Stimulated activated CD4-positive, alpha-beta T cell treated with anti-CD3 and anti-CD28 coated beads, Interleukin-4, amount 100 ng/mL, for 24 hours (primary cell): ENCODE measurements at places on chromosomes 5 and 9.
A peak's percentile ranks its signal among the peaks of the same experiment; 100 is the strongest.

- DNase-seq: no peak
These were observed 12.3 kb downstream of the FCN2 start for GRCh38 chr9:134892820-134893420.

- DNase-seq: peak; percentile 23
These were observed 102.5 kb upstream of the GABRP start for GRCh38 chr5:170681013-170681433.

DNA sequence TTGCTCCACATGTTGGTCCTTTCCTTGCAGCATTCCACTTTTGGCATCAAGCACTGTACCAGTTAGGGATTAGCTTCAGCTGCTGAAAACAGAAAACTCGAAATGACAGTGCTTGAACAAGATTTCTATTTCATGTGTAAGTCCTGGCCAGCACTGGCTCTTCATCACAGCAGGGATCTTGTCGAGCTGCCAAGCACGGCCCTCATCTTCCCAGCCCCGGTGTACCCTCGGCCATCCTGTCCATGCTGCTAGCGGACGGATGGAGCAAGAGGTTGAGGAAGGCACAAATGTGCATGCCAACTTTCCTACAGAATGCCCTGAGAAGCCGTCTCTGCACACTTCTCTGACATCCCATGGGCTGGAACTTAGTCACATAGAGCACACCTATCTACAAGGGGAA is 130.6 kb downstream of the TENT4A start:
- no peak for DNase-seq

- DNase-seq: no peak
These were observed 435 bp downstream of the ZNF189 start for GRCh38 chr9:101398930-101399642.

- DNase-seq: no peak
These were observed 38.7 kb downstream of the GEMIN5 start for GRCh38 chr5:154899151-154899816.

GRCh38 chr5:67552773-67553172 is 356.2 kb upstream of the CD180 start:
- DNase-seq: no peak

DNA sequence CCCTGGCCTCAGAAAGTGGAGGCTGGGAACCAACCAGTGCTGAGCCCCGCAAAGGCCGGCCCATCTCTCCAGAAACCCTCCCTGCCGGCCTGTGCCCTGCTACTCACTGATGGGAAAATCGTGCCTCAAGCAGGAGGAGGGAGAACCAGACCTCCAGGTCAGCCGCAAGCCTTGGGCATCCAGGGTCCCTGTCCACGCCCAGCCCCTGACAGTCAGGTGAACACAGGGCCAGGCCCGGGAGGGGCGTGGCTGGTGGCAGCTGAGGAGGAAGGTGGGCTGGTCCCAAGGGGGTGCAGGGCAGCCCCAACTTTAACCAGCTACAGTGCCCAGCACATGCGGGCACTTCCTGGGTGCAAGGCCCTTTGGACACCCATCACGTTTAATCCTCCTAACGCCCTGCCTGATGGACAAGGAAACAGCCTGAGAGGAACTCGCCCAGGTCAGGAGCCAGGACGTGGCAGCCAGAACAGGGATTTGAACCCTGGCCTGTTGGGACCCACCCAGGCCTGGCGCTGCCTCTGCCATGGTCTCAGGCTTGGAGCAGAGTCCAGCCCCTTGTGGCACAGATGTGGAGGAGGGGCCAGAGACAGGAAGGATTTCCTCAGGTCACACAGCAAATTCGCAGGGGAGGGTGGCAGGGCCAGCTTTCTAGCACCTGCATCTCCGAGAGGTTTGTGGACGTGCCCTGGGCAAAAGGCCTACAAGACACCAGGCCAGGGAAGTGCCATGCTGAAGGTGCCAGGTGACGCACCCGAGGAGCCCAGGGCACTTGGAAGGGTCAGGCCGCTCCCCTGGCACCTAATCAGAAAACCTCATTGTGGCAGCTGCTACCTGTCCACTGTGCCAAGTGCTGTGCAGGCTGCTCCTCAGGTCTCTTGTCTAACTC is 4.5 kb downstream of the RALGDS start:
- no peak for DNase-seq

GRCh38 chr9:127083138-127083980 is 39.1 kb downstream of the ANGPTL2 start:
- no peak for DNase-seq

DNA sequence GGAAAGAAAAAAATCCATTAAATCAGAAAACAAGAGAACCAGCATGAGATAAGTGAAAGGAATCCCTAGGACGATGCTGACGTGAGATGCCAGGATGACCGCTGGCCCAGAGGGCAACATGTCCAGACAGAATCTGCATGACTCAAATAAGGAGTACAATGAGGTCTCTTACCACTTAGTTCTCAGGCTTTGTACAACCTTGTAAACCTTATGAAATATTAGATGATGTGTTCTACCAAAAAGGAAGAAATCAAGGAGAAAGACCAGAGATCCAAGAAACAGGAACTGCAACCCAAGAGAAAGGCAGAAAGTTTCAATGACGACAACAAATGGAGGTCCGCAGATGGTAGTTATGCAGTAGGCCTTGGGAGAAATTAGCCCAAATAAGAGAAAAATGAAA is 2.8 kb upstream of the GPR150 start:
- no peak for DNase-seq

- DNase-seq: no peak
These were observed 78.6 kb downstream of the SERINC5 start for GRCh38 chr5:80177236-80177635.

DNA sequence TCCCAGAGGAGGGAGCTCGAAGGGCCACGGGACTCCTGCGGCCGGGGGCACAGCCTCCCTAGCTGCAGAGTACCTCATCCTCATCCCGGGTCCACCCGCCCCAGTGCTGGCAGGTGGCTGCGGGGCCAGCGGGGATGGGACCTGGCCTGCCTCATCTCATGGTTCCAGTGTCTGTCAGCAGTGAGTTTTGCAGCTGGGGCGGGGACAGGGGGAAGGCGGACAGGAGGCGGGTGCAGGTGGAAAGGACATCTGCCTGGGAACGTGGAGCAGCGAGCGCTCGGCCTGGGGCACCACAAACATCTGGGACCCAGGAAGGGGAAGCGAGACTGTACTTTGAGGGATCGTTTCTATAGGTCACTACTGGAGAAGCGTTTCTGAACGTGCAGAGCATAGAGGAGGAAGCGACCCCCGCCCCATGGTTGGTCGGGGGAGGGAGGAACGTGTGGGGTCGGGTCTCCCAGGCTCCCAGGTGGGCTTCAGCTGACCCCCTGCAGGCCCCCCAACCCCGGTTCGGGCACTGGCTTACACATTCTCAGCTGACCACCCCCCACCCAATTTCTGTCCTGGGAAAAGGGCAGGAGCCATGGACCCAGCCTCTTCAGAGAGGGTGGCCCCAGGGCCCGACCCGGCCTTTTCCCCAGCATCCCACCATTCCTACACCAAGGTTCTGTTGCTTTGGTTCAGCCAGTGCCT is 56.5 kb upstream of the NOTCH1 start:
- no peak for DNase-seq

GRCh38 chr5:128538250-128539037 is 399 bp upstream of the FBN2 start:
- no peak for DNase-seq

- no peak for DNase-seq
These were observed 1.3 kb downstream of the BRD3OS start for GRCh38 chr9:134026581-134026980.

DNA sequence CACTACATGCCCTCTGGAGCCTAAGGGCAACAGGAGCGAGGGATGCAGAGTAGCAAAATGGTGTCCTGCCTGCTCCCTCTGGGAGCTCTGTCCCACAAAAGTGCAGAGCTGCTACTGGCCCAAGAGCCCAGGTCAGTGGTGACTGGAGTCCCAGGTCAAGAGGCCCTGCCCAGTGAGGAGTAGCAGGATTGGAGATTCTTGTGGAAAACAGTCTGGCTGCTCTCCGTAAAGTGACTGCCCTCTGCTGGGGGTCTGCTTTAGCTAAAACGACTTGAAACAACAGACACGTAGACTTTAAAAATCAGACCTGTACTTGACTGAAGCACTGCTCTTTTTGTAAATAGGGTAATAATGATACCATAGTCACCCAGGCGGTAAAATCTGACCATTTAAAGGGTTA is 917.0 kb downstream of the MAT2B start:
- no peak for DNase-seq

GRCh38 chr9:100074989-100075388 is 23.8 kb downstream of the ERP44 start:
- no peak for DNase-seq

DNA sequence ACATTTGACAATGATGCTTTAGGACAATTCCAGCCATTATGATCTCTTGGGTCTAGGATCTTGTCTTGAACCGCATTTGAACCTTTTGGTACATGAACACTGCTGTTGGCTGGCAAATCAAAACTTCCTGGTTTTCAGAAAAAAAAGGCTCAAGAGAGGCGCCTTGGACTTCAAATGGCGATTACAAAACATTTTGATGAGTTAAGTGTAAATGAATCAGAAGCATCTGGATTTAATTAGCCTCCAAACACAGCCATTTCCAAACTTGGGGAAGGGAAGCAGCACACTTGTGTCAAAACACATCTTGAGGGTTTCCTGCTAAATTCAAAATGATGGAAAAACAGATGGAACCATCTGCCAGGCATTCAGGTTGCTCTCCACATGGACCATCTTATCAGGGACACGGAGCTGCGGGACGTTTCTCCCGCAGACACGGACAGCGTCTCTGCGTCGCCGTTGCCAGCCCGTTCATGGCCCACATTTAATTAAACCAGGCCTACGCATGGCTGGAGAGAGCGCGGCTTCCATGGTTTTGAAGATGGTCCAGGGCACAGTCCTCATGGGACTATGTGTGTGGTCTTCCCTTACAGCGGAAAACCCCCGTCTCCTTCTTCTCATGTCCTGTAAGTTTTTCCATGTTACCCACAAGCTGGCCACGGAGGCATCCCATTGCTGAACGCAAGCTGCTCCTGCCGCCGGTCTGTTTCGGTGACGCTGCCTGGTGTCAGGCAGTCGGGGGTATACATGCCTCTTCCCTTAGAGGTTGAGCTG is 55.8 kb upstream of the PTCH1 start:
- no peak for DNase-seq

GRCh38 chr9:88808761-88809354 is 182.4 kb upstream of the S1PR3 start:
- DNase-seq: no peak

DNA sequence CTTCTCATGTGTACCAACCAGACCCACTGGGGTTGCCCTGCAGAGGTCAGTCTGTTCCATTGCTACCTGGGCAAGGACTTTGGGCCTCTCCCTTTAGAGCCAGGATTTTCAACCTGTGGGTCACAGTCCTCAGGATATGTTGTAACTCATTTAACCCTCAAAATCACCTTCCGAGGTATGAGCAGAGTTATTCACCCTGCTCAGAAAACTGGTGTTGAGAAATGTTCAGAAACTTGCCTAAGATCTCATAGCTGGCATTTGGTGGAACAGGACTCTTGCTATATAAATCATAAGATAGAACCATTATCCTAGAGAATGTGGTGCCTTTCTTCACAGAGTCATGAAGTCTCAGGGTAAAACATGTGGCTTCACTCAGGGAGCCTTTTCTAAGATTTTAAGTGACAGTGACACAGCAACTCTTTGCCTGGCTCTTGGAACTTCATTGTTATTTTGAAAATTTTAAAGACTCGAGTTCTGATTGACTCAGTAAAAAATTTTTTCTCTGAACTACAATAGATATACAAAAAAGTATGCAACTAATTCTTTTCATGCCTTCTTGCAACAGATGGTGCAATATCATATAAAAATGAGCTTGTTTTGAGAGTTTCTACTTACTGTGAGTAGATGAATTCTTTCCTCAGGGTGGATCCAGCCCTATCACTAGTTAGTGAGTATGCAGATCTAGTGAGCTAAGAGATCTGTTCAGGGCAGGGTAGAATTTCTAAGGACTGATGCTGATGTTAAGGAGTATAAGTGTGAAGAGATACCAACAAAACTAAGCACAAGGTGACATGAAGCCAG is 29.5 kb downstream of the CAST start:
- no peak for DNase-seq

GRCh38 chr5:154332451-154332850 is 113.3 kb upstream of the SAP30L start:
- no peak for DNase-seq

GRCh38 chr5:104111632-104112031 is 549.0 kb upstream of the NUDT12 start:
- DNase-seq: no peak

GRCh38 chr5:169100735-169101075 is 200.2 kb downstream of the SLIT3 start:
- DNase-seq: no peak

GRCh38 chr5:153780876-153781705 is 257.6 kb downstream of the FAM114A2 start:
- no peak for DNase-seq

DNA sequence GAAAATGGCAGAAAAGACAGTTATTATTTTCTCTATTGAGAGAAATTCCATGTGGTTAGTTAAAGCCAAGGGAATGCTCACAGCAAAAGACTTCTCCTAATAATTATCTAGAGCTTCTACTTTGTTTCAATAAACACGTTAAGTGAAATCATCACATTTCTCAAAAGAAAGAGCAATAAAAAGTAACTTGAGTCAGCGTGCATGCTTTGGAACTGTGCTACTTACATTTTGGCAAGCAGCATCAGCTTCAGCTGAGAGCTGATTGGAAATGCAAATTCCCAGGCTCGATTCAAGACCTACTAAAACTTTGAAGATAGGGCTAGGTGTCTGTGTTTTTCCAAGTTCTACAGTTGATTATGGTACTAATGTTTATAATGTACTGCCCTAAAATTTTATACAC is 132.1 kb downstream of the CDH18 start:
- no peak for DNase-seq

DNA sequence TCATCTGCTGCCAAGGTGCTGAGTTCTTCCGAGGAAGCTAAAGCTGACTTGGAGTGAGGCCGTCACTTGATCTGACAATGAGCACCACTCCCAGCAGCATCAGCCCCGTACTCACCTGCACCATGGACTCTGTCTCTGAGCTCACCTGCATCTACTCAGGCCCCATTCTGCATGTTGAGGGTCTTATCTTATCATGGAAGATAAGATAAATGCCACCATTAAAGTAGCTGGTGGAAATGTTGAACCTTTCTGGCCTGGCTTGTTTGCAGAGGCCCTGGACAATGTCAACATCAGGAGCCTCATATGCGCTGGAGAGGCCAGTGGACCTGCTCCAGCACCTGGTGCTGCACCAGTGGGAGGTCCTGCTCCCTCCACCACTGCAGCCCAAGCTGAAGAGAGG is 35.0 kb upstream of the HMGCS1 start:
- DNase-seq: no peak

- DNase-seq: no peak
These were observed 43.7 kb downstream of the GLRX start for GRCh38 chr5:95778713-95779436.

DNA sequence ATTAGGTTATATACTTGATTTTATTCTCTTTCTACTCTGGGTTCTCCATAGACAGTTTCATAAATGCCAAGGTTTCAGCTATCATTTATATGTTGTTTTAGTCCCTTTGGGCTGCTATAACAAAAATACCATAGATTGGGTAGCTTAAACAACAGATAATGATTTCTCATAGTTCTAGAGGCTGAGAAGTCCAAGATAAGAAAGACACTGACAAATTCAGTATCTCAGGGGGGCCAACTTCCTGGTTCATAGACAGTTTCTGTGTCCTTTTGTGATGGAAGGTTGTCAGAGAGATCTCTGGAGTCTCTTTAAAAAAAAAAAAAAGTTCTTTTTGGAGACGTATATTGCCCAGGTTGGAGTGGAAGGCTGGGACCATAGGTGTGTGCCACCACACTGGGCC is 113.3 kb downstream of the SCAMP1 start:
- no peak for DNase-seq
